Right cardiac atrium (tissue), 5 donors: ENCODE measurements at places on chromosomes 7 and 10.

DNA sequence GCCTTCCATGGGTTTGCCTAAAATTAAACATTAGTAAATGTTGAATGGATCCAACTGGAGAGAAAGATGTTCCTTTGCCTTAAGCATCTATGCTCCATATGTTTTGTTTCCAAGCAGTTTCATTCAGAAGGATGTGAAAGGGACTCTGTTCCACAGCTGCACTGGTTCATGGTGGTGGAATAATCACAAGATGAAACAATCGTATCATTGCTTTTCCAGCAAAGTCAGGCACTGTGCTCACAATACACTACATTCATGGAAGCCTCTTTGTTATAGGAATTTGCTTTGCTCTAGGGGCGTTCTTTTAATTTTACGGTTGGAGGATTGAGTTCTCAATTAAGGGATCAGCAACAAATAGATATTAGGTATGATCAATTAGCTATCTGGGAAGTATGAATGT, 33.8 kb downstream of the RAMP3 start:
- no peak for DNase-seq

GRCh38 chr7:1514995-1515401, 10.8 kb upstream of the INTS1 start:
- peak; percentile 37 for DNase-seq

- DNase-seq, result no peak
Observed at GRCh38 chr7:4951903-4952636, 6.9 kb downstream of the MMD2 start.

- no peak for DNase-seq
Observed at GRCh38 chr7:84331616-84332015, 137.0 kb upstream of the SEMA3A start.

- no peak for DNase-seq
Observed at GRCh38 chr7:25515633-25516275, 287.5 kb upstream of the NPVF start.

- no peak for DNase-seq
Observed at GRCh38 chr10:62022830-62023229, 121.3 kb downstream of the ARID5B start.

GRCh38 chr10:50851884-50852671, 33.3 kb downstream of the A1CF start:
- DNase-seq, result no peak

DNA sequence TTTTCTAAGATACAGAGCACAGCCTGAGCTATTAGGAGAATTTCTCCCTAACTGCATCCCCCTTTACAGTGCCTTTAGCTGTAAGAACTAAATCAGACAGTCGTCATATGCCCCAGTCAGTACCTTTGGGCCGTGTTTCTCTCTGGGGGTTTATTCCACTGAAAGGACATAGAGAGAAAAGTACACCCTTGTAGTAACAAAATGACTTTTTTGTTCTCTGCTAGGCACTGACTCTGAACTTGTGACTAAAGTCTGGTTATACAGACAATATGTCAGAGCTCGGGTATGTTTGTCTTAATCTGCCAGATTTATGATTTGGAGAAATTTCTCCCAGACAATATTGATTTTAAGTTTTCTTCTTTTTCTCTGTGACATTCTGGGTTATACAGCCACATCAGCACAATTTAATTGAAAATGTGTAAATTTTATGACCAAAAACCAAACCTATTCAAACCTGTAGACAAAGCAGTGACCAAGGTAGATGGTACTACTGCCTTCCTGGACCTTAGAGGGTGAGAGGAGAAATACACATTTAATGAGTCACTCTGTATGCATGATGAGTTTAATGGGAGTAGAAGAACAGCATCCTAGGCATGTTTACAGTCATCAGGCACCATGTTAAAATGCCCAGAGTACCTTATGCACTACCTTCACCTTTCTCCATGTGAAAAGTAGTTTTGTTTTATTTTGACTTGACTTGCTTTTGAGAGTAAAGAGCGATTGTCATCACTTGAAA, 156.1 kb upstream of the PLXDC2 start:
- no peak for DNase-seq

GRCh38 chr10:73591935-73592699, 975 bp upstream of the USP54 start:
- peak; percentile 61 for DNase-seq

DNA sequence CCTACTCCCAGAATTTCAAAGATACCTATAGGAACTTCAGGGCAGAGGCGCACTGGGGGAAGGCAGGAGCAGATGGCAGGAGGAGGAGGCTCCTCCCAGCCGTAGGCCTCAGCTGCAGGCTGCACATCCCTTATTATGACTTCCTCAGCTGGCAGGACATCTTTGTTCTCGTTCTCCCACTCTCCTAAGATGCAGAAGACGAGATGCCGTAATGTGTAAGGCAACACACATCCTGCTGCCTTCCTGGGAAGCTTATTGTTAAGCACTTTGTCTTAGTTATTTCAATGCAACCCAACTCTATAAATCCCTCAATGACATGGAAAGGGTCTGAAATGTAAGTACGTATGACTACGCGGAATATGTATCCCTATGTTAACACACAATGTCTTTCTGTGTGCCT, 599.8 kb upstream of the MGMT start:
- DNase-seq, result no peak

DNA sequence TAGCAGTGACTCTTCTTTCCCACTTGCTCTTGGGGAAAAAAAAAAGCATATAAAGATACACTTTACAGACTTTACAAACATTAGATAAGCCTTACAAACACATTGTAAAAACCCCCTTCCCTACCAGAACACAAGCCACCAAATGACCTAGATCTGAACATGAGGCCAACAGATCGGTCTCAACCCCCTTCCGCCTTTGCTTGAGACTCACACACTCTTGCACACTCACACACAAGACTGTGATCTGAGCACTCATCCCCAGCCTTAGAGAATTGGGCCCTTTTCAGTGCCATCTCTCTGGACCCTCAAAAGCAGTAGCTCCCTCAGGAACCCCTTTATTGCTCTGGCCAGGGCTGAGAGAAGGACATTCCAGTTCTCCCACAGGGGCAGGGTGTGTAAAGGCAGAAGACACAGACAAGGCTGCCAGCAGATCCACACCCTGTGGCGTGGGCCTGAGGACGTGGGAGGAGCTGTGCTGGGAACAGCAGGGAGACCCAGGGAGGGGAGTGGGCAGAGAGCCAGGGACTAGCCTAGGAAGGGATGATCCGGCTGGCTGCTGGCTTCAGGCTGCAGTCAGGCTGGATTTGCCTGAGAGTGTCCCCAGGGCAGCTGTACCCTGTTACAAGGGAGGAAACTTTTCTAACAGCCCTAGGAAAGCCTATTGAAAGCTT, 206.7 kb downstream of the KIAA1217 start:
- peak; percentile 92 for DNase-seq

DNA sequence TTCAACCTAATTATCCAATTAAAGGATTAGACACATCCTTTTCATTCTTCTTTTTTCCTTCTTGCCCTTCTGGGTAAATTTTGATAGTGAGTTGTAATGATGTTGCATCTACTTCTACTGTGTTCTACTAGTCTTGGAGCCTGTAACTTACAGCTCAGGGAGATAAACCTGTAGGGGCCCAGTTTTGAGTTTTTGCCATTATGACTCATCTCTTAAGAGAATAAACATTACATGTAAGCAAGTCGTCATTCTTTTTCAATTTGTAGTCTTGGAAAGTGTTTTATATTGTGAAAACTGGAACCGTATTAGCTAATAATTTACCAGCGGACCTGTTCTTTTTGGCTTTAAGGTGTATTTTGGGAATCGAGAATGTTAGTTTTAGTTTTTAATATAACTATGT, 89.7 kb upstream of the RPA3 start:
- no peak for DNase-seq

DNA sequence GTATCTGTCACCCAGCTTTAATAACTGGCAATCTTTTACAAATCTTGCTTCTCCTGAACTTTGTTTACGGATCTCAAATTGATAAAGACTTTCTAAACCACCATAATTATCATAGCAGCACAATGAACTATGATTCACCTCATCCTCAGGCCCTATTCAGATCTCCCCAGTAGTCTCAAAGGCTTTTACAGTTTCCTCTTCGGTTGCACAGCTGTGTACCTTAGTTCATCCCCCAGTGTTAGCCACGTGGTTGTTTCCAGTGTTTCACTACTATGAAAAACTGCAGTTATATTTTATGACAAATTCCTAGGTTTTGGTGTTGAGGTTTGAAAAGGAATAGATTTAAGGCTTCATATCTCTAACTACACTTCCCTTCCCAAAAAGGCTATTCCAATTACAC, 24.9 kb downstream of the PAXIP1 start:
- no peak for DNase-seq

DNA sequence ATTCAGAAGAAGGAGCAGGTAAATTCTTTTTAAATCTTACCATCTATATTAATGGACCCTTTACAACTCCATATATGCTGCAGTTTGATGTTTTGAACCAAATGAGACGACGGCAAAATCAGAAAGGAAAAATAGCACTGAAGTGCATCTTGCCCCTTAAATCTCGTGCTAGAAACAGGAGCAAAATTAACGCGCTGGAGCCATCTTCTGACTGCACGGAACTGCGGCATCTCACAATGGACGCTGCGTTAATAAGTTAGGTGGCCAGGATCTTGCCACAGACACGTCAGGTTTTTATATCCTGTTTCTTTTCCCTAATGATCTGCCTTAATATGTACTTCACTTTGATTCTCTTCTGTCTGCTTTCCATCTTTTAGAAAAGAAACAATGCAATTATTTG, 354.5 kb downstream of the TFEC start:
- DNase-seq, result peak; percentile 38

- DNase-seq, result no peak
Observed at GRCh38 chr7:100744605-100745004, 11.2 kb downstream of the ZAN start.

DNA sequence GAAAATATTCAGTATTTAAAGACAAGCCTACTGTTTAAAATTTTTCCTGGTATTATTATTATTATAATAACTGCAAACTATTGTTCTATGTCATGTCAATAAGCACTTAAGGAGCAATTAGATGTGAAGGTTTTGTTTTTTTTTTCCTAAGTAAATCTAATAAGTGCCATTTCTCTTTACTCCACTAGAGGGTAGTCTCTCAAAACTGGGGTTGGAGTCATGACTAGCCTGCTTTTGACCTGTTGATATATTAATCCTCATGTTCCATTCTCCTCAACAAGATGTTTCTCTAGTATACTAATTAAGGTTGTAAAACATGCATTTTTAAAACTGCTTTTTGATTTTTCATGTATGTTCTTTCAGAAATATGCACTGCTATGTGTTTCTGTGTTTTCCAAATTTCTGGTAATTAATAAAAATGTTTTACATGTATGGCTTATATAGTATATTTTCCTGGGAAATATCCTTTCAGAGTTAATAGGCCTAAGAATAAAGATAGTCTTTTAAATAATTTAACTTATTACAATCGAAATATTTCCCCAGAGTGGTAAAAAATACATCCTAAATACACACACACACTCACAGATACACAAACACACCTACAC, 1.0 kb upstream of the LRRN3 start:
- no peak for DNase-seq

DNA sequence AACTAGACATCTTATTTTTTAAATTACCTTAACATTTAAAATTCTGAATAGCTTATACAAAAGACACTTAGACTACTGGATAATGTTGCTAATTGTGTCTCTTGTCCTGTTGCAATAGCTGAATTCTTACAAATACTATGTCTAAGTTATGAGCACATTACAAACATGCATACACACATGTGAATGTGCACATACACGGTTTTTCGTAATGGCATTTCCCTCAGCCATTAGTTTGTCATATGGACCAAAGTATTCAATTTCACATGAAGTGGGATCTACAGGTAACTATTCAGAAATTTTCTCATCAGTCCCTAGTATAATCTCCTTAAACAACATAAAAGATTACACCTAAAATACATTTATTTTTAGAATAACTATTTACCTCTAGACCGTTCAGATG, 178.6 kb upstream of the BET1 start:
- no peak for DNase-seq

DNA sequence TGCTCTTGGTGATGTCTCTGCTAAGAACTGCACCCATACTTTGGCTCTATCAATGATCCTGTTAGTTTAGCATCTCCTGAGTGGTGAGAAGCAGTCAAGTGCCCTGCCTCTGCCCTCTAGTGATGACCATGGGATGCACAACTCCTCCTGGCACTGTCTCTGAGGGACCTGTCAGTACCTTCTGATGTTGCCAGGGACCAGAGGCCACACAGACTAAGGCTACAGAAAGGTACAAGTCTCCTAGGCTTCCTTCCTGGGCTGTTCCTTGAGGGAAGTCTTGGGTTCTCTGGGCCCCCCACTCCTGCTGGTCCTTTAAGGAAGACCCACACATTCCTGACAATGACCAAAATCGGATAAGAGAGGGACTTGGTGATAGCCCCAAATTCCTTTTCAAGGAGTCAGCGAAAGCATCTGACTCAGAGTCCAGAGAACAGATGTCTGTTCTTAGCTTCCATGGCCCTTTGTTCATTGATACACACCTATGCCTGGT, 15.3 kb downstream of the NKX2-3 start:
- no peak for DNase-seq

- DNase-seq, result peak; percentile 90
Observed at GRCh38 chr10:11684717-11685645, 57.2 kb upstream of the ECHDC3 start.

DNA sequence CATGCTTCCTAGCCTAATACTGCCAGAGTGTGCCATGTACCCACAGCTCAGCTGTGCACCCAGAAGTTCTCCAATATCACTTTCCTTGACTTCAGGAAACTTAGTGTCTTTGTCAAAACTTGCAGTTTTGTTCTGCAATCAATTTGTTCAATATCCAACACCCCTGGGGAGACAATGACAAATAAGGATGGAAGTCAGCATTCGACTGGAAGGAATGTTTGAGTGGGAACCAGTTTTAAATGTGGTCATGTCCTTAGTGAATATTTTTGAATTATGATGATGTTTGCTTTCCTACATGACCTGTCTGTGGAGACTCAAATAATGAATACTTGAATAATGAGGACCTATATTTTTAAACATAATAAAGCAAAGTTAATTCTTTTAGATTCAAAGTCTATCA, 112.0 kb downstream of the ANK3 start:
- no peak for DNase-seq

GRCh38 chr10:110326351-110327032, 21.8 kb upstream of the SMNDC1 start:
- no peak for DNase-seq

DNA sequence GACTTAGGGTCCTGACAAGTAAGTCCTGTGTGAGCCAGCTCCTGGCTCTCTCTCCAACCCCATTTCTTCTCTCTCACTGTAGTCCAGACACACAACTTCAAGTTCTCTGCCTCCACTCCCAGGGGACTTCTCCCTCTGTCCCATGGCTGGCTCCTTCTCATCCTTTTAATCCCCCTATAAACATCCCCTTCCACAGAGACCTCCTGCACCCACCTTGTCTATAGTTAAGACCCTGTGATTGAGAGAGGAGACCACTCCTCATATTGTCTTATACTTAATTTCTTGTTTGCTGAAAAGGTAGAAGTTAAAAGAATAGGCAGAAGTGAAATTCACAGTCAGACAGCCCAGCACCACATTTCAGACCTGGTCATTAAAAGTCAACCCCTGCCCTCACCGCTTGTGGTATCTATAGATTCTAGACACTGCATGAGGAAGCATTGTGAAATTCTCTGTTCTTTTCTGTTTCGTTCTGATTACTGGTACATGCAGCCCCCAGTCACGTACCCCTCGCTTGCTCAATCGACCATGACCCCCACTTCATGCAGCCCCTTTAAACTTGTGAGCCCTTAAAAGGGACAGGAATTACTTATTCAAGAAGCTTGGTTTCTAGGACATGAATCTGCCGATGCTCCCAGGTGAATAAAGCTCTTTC, 125.6 kb upstream of the FRMD4A start:
- DNase-seq, result no peak
